ENCODE measurements at places on chromosomes 5 and 9.

- no peak for DNase-seq
These were observed 607.9 kb downstream of the RAB3C start for GRCh38 chr5:59190746-59191145.

- no peak for DNase-seq
These were observed 347.6 kb upstream of the MPDZ start for GRCh38 chr9:13627071-13627470.

DNA sequence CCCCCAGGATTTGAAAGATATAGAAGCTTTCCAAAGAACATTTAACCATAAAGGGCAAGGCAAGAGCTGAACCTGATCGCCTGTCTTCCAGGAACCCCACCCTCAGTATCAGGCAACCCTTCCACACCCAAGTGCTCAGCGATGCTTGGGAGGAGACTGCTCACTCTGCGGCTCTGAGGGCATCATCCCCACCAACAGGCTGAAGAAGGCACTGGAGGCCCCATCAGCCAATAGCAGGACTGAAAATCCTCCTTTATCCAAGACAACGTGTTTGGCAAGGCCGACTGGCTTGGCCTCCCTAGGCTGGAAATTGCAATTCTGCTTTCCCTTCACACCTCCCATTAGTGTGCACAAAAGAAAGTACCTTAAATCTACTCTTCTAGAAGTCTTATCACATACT is 1.4 kb upstream of the PPP2CA start:
- no peak for DNase-seq

GRCh38 chr5:174307031-174307408 is 261.5 kb downstream of the NSG2 start:
- DNase-seq, result no peak

DNA sequence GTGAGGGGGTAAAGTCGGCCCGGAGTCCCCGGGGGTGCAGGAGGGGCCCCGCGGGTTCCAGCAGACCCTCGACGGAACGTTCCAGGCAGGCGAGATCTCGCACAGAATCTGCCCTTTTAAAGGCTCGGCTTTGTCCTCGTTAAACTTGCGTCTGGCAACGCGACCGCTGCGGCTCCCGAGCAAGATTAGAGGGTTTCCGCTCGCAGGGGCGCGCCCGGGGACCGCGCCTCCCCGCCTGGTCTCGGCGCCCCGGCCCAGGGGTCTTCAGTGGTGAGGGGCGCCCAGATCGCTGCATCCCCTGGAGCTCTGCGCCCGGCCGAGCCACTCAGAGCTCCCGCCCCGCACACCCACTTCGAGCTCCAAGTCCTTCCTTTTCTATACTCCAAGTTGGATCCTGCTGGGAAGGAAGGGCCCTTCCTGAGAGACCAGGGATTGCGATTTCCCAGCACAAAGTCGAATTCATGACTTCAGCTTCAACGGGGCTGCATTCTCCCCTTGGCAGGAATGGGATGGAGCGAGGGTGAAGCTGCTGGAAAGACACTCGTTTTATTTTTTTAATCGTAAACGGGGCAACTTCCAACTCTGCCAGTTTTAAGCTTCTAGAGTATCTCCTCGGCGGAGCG is 11.3 kb downstream of the PROP1 start:
- no peak for DNase-seq

DNA sequence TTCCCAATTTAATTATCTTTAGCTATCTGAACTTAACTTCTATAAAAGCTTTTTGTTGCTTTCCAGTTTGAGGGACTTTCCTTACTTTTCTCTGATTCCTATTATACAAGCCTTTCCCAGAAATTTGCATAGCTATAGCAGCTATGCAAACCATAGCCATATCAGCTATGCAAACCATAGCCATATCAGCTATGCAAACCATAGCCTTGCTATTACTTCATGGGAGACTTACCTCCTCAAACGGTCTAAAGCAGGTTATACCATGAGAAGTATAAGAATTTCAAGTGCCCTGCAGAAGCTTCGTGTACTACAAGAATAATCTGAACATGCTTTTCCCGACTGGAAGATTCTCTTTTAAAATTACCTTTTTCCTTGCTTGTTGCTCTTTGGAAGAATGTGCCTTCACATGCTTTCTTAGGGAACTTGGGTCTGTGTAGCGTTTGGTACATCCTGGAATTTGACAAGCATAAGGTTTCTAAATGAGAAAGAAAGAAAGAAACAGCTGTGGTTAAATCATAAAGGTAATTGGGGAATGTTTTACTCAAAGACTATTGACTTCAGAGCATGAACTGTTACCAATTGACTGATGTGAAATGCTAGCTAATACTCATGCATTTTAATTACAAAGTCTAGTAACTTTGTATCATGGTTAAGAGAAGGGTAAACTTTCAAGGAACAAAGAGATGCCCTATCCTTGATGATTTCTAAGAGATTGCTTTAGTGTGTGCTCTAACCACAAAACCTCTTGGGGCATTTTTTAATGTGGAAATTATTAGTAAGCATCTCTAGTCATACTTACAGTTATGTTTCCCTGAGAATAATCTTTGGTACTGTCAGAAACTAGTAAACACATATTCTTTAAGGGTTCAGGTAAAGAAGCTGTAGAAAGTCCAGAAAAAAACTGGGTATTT is 367.6 kb downstream of the GLIS3 start:
- DNase-seq, result no peak

DNA sequence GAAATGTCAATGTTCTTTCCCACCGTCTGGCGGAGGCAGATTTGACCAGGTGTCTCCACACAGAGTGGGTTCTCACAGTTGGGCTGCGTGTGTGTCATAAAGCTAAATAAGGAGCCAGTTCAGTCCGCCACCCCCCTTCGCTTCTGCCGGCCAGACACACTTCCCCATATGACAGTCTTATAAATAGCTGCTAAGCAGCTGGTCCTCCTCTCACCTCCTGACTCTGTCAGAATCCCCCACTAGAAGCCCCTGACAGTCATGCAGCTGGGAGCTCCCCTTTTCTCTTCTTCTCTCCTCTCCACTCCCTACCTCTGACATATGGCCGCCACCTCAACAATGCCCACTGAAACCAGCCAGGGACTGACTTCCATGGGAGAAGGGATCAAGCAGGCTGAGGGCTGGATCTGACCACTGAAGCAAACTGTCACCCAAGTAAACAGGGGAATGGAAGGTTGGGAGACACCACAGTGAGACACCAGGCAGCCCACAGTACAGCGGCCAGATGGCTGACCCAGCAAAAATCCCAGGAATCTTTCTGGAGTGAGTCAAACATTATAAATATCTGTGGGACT is 141.9 kb upstream of the EFNA5 start:
- DNase-seq, result no peak

- no peak for DNase-seq
These were observed 75.4 kb upstream of the ARAP3 start for GRCh38 chr5:141757402-141757801.

DNA sequence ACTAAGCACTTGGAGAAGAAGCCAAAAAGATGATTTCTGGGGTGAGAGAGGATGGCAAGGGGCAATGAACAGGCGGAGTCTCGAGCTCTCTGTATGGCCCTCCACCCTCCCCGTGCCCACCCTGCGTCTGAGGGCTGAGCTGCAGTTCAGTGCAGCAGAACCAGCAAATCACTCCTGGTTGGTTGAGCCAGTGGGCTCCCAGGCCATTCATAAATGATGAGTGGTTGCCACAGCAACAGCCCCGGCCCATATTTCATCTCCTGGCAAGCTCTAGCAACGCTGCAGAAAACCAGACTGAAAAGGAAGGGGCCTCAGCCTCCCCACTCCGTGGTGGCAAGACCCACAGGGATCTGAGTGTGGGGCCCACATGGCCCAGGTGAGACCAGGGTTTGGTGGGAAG is 93.8 kb upstream of the PPP1R26 start:
- no peak for DNase-seq

DNA sequence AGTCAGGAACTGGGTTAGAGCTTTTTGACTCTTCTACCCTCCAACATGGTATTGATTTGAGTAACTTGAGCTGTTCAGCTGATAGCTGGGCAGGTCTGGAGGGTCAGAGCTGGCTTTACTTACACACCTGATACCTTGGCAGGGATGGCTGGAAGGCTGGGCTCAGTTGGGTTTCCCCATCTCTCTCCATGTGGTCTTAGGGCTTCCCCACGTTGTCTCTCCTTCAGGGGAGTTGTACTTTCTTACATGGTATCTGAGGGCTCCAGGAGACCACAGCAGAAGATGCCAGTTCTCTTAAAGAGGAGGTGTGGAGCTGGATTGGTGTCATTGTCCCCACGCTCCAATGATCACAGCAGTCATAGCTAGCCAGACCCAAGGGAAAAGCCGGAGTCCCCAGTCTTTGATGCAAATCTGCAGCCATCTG is 25.6 kb downstream of the ISOC1 start:
- no peak for DNase-seq

- DNase-seq, result peak; percentile 30
These were observed 5.9 kb downstream of the FAM78A start for GRCh38 chr9:131270171-131271015.
